Testis (tissue), 5 donors: ENCODE measurements at places on chromosomes 12 and 14.
A peak's percentile ranks its signal among the peaks of the same experiment; 100 is the strongest.

- H3K27me3 ChIP-seq, result no peaks in the 10 kb centered on the region
- no peak overlapping the region for H3K27ac ChIP-seq
- no peaks in the 10 kb centered on the region for H3K36me3 ChIP-seq
Observed at GRCh38 chr12:19834592-19834991, 395.3 kb downstream of the AEBP2 start.

DNA sequence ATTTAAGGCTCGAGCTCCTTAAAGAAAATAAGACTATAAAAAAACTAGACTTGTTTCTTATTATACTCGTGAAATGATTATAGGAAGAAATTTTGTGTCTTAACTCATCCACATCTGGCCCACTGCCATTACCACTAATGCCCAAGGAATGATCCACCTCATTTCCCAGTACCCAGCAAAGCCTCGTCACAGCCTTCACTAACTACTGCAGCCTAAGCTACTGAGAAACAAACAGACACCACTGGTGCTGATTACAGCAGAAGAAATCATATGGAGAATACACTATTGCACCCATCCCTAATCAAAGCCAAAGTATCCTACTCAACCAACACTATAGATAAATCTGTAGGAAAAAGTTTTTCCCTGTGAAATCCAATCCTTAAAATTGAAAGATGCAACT is 205.3 kb upstream of the NAV3 start:
- no peaks in the 10 kb centered on the region for H3K27me3 ChIP-seq
- no peak for DNase-seq
- no peak overlapping the region for H3K27ac ChIP-seq
- no peak overlapping the region for H3K4me3 ChIP-seq
- no peaks in the 10 kb centered on the region for H3K36me3 ChIP-seq

DNA sequence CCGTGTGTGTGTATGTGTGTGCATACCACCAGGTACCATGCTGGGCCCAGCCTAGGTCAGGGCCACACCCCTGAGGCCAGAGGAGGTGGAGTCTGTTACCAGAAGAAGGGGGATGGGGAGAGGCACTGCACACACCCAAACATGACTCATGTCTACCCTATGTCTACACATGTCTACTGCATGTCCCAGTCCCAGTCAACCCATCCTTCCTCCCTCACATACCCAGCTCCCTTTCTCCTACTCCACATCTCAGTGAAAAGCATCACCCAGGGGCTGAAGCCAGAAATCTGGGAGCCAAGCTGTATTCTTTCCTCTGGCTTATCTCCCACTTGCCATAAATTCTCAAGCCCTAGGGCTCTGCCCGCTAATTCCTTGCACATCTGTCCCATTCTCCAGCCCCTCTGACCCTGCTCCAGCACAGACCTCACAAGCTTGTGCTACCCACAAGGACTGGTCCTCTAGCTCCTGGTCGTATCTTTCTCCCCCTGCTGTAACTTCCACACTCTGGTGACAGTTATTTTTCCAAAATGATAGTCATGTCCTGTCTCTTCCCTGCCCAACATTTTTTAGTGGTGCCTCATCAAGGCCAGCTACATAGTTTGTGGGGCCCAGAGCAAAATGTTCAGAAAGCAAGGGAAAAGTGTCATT is 18.0 kb upstream of the APPL2 start:
- H3K27ac ChIP-seq, result no peak overlapping the region
- no peaks in the 10 kb centered on the region for H3K36me3 ChIP-seq
- H3K4me1 ChIP-seq, result peaks cover 27% of the 10 kb centered on the region
- no peak overlapping the region for H3K4me3 ChIP-seq

GRCh38 chr14:65421201-65421981 is 8.9 kb downstream of the FUT8 start:
- no peaks in the 10 kb centered on the region for H3K27me3 ChIP-seq
- no peak overlapping the region for H3K27ac ChIP-seq
- H3K4me1 ChIP-seq, result no peaks in the 10 kb centered on the region
- H3K4me3 ChIP-seq, result no peak overlapping the region

- H3K36me3 ChIP-seq, result no peaks in the 10 kb centered on the region
- no peak for DNase-seq
- H3K27ac ChIP-seq, result peak overlapping the region; percentile 88
- no peaks in the 10 kb centered on the region for H3K27me3 ChIP-seq
- peak overlapping the region; percentile 83 for H3K4me3 ChIP-seq
Observed at GRCh38 chr12:104459368-104459909, 2.7 kb downstream of the CHST11 start.

- no peak overlapping the region for H3K27ac ChIP-seq
- no peaks in the 10 kb centered on the region for H3K27me3 ChIP-seq
- no peaks in the 10 kb centered on the region for H3K36me3 ChIP-seq
- DNase-seq, result no peak
Observed at GRCh38 chr12:113955109-113955970, 10.8 kb downstream of the RBM19 start.

GRCh38 chr12:53764615-53765014 is 12.8 kb upstream of the CISTR start:
- no peak overlapping the region for H3K4me3 ChIP-seq
- no peaks in the 10 kb centered on the region for H3K27me3 ChIP-seq
- no peak overlapping the region for H3K27ac ChIP-seq
- H3K4me1 ChIP-seq, result no peaks in the 10 kb centered on the region

- H3K27me3 ChIP-seq, result no peaks in the 10 kb centered on the region
- no peaks in the 10 kb centered on the region for H3K4me1 ChIP-seq
- no peak overlapping the region for H3K27ac ChIP-seq
- no peak overlapping the region for H3K4me3 ChIP-seq
- no peaks in the 10 kb centered on the region for H3K36me3 ChIP-seq
Observed at GRCh38 chr14:83798421-83798820, 1731.5 kb upstream of the FLRT2 start.

DNA sequence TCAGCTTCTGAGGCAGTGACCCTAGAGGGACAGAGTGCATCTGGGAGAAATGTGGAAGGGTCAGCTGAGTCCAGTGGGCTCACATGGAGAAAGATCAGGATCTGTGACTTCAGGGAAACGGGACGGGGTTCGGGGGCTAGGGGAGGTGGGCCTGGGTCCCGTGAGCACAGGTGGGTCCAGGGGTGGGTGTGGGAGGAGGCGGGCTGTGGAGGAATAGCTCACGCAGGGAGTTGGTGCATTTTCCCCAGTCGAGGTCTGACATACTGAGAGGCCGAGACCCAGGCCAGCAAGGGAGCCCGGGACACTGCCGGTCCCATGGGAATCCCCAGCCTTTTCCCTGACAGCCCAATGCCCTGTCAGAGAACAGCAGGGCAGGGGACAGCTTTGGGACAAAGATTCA is 93.1 kb downstream of the TNFAIP2 start:
- no peak overlapping the region for H3K4me3 ChIP-seq
- no peak overlapping the region for H3K27ac ChIP-seq
- DNase-seq, result no peak
- no peaks in the 10 kb centered on the region for H3K4me1 ChIP-seq
- no peaks in the 10 kb centered on the region for H3K36me3 ChIP-seq

DNA sequence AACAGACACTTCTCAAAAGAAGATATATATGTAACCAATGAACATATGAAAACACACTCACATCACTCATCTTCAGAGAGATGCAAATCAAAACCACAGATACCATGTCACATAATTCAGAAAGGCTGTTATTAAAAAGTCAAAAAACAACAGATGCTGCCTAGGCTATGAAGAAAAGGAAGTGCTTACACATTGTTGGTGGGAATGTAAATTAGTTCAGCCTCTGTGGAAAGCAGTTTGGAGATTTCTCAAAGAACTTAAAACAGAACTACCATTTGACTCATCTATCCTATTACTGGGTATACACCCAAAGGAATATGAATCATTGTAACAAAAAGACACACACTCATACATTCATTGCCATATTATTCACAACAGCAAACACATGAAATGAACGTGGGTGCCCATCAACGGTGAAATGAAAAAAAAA is 35.1 kb downstream of the EIF2S3B start:
- H3K27ac ChIP-seq, result no peak overlapping the region
- no peaks in the 10 kb centered on the region for H3K36me3 ChIP-seq
- H3K4me3 ChIP-seq, result no peak overlapping the region
- H3K4me1 ChIP-seq, result no peaks in the 10 kb centered on the region

DNA sequence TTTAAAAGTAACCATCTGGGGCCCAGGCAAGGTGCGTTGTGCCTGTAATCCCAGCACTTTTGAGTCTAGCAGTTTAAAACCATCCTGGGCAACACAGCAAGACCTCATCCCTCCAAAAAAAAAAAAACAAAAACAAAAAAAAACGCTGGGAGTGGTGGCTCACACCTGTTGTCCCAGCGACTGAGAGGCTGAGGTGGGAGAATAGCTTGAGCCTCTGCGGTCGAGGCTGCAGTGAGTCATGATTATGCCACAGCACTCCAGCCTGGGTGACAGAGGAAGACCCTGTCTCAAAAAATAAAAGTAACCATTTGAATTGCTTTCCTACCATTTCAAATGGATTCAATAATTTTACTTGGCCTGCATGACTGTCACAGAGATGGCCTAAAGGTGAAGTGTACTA is 186.5 kb upstream of the ATP2B1 start:
- no peak for DNase-seq
- no peaks in the 10 kb centered on the region for H3K4me1 ChIP-seq
- H3K27ac ChIP-seq, result no peak overlapping the region
- no peaks in the 10 kb centered on the region for H3K36me3 ChIP-seq
- no peak overlapping the region for H3K4me3 ChIP-seq

- no peaks in the 10 kb centered on the region for H3K4me1 ChIP-seq
- H3K27ac ChIP-seq, result no peak overlapping the region
- no peaks in the 10 kb centered on the region for H3K36me3 ChIP-seq
- no peak for DNase-seq
- no peaks in the 10 kb centered on the region for H3K27me3 ChIP-seq
- H3K4me3 ChIP-seq, result no peak overlapping the region
Observed at GRCh38 chr12:45244561-45245343, 28.9 kb downstream of the ANO6 start.

GRCh38 chr12:90677552-90677951 is 277.4 kb downstream of the CCER1 start:
- H3K4me1 ChIP-seq, result no peaks in the 10 kb centered on the region
- no peak overlapping the region for H3K27ac ChIP-seq
- DNase-seq, result no peak
- H3K36me3 ChIP-seq, result no peaks in the 10 kb centered on the region
- no peaks in the 10 kb centered on the region for H3K27me3 ChIP-seq

- H3K36me3 ChIP-seq, result no peaks in the 10 kb centered on the region
- H3K27me3 ChIP-seq, result no peaks in the 10 kb centered on the region
- H3K27ac ChIP-seq, result no peak overlapping the region
Observed at GRCh38 chr14:90616881-90617280, 199.3 kb downstream of the TTC7B start.

GRCh38 chr14:51535443-51536044 is 116.2 kb upstream of the FRMD6 start:
- H3K4me3 ChIP-seq, result no peak overlapping the region
- H3K36me3 ChIP-seq, result no peaks in the 10 kb centered on the region
- H3K4me1 ChIP-seq, result no peaks in the 10 kb centered on the region
- DNase-seq, result no peak
- H3K27me3 ChIP-seq, result no peaks in the 10 kb centered on the region
- no peak overlapping the region for H3K27ac ChIP-seq

DNA sequence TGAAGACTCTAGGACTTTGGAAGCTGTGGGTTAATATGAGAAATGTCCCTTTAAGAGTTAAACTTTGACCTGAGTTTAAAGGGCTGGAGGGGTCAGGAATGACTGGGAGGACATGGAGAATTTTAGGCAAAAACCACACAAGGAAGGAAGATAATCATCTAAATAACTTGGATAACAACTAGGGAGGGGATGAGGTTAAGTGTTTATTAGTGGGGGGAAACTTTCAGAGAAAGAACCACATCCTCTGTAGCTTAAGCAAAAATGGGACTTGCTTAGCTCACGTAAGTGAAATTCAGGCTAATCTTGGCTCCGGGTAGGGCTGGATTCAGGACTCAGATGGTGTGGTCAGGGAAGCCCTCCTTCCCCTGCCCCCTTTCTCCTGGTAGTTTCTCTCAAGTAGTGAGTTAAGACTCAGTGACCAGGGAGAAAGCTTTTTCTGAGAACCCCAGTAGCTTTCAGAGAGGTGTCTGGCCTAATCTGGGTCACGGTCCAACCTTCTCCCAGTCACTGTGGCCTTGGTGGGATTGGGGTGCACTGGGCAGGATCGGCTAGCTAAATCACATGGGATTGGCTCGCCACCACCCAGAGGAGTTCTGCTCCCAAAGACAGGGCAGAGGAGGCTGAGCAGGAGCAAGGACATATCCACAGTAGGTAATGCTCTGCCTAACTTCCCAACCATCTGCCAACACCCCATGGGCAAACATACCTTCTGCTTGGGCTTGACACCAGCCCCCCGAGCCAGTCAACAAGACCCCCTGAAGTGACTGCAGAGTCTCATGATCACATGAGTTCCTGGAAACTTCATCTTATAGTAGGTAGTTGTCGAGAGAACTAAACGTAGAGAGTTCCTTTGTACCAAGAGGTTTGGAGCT is 52.8 kb downstream of the ARF6 start:
- no peak overlapping the region for H3K27ac ChIP-seq
- H3K4me3 ChIP-seq, result no peak overlapping the region
- H3K4me1 ChIP-seq, result no peaks in the 10 kb centered on the region
- no peak for DNase-seq
- H3K36me3 ChIP-seq, result no peaks in the 10 kb centered on the region

GRCh38 chr14:58815794-58816193 is 178.0 kb downstream of the DACT1 start:
- H3K27me3 ChIP-seq, result no peaks in the 10 kb centered on the region
- H3K4me3 ChIP-seq, result no peak overlapping the region
- no peaks in the 10 kb centered on the region for H3K36me3 ChIP-seq
- no peak overlapping the region for H3K27ac ChIP-seq

DNA sequence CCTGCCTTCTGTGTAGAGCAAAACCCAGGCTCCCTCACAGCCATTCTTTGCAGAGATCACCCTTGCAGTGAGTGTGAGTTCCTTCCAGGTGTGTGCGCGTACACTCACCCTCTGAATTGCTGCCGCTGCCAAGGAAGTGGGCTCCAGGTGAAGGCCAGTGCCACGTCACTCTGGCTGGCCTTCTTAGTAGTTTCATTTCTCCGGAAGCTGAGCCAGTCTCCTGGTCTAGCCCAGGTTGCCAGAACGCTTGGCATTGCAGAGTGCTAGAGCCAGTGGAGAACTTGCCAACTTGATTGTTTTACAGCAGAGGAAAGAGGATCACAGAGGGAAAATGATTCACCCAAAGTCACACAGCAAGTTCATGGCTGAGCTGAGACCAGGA is 11.0 kb downstream of the CBLN3 start:
- DNase-seq, result no peak
- H3K27me3 ChIP-seq, result no peaks in the 10 kb centered on the region
- peaks cover 3% of the 10 kb centered on the region for H3K4me1 ChIP-seq
- no peaks in the 10 kb centered on the region for H3K36me3 ChIP-seq

DNA sequence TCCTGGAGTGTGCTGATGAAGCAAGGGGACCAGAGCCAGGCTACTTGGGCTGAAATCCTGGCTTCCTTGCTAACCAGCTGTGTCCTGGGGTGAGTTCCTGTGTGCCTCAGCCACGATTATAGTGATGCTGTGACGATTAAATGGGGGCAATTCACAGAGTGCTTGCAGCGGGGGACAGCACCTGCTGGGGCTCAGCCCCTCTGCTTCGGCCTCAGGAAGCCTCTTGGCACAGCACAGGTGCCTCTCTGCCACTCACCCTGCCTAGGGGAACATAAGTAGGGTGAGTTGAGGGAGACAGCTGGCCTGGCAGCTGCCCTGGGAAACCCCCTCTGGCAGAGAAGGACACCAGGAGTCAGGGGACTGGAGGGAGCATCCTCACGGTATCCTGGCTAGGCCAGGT is 9.4 kb downstream of the KRT80 start:
- H3K4me1 ChIP-seq, result peaks cover 10% of the 10 kb centered on the region
- no peak overlapping the region for H3K27ac ChIP-seq
- H3K36me3 ChIP-seq, result no peaks in the 10 kb centered on the region
- no peaks in the 10 kb centered on the region for H3K27me3 ChIP-seq
- H3K4me3 ChIP-seq, result no peak overlapping the region
